ENCODE measurements at places on chromosomes 13 and 19.

DNA sequence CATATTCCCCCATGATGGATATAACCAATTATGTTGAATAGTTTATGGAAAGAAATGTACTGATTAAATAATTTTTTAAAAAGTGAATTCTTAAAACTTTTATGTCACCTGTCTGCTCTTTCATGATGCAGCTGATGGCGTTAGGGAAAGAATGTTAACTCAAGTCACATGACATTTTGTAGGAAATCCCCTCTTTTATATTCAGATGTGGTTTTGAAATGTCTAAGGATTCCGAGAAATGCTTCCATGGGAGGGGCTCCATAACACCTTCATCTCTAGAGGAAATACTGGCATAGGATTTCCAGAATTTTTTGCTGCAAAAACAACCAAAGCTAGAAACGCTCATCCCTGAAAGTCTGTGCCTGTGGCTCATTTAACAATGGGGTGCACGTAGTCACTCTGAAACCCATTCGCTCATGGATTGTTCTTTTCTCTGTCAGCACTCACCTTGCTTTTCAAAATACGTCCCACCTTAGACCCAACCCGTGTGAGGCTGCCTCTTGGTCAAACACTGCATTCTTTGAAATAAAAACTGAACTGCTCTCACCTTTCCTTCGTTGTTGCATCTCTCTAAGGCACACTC, 288.9 kb downstream of the SHISA2 start:
- no peak for DNase-seq

- no peak for DNase-seq
Measured at GRCh38 chr13:106911020-106911419, 343.1 kb upstream of the ARGLU1 start.

- peak; percentile 87 for DNase-seq
Measured at GRCh38 chr13:19845758-19846157, 17.7 kb downstream of the ZMYM5 start.

- no peak for DNase-seq
Measured at GRCh38 chr19:56372281-56372680, 21.1 kb downstream of the ZNF582 start.

DNA sequence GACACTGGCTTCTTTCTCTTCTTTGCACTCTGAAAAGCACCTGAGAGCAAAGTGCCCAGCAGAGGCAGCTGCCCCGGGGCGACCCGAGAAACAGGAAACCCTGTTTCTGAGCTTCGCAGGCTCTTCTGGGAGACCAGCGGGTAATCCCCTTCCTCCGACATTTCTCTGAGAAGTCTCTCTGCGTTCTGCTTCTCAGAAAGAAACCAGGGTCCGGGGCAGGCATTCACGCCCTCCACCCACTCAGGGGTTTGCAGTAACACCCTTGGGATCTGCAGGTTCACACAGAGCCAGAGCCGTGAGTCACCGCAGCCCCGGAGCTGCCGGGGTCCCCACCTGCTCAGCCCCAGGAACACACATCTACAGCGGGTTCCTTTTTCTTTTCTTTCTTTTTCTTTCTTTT, 86.0 kb downstream of the GADD45B start:
- no peak for DNase-seq

DNA sequence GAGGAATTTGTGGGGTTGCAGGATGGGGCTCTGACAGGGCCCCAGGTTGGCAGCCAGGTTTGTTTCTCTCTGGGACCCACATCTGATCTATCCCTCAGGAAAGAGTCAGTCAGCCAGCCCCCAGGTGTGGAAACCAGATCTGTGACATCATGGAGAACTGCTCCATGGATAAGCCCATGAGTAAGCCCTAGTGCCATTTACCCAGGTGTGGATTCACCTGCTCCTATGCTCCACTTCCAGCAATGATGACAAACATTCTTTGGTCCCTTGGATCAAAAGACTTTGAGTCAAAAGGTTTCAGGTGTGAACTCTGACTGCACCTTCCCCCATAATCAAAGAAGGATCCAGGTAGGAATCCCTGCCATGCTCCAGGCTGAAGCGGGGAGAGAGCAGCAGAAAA, 26.9 kb upstream of the IGFL4 start:
- no peak for DNase-seq

- DNase-seq: peak; percentile 31
Measured at GRCh38 chr13:84400706-84401105, 518.4 kb upstream of the SLITRK1 start.

DNA sequence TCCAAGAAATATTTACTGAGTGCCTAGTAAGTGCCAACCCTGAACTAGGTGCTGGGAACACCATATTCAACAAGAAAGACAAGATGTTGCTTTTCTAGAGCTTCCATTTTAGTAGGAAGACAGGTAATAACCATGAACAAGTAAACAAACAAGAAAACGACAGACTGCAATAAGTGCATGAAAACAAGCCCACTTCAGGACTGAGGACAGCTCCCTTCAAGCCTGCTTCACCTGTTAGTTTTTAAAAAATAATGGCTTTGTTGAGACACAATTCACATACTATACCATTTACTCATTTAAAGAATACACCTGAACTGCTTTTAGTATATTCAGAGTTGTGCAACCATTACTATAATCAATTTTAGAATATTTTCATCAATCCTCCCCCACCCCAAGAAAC, 30.4 kb downstream of the CYP4F22 start:
- DNase-seq: no peak

- DNase-seq: no peak
Measured at GRCh38 chr19:46481223-46481848, 10.0 kb upstream of the PNMA8A start.

DNA sequence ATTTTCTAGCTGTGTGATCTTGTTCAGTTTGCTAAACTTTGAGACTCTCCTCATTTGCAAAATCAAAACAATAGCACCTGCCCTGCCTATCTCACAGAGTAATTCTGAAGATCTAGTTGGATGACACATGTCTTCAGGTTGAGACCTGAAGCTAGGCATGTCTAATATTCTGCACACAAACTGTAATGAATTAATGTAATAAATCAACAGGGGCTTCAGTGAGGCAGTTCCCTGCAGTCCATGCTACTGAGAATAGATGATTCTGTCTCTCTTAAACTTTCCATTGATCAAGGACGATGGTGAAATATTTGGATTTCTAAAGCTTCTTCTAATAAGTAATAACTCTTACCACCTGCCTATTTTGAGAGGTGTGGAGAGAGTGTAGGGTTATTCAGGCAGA, 268.1 kb upstream of the TMTC4 start:
- no peak for DNase-seq

DNA sequence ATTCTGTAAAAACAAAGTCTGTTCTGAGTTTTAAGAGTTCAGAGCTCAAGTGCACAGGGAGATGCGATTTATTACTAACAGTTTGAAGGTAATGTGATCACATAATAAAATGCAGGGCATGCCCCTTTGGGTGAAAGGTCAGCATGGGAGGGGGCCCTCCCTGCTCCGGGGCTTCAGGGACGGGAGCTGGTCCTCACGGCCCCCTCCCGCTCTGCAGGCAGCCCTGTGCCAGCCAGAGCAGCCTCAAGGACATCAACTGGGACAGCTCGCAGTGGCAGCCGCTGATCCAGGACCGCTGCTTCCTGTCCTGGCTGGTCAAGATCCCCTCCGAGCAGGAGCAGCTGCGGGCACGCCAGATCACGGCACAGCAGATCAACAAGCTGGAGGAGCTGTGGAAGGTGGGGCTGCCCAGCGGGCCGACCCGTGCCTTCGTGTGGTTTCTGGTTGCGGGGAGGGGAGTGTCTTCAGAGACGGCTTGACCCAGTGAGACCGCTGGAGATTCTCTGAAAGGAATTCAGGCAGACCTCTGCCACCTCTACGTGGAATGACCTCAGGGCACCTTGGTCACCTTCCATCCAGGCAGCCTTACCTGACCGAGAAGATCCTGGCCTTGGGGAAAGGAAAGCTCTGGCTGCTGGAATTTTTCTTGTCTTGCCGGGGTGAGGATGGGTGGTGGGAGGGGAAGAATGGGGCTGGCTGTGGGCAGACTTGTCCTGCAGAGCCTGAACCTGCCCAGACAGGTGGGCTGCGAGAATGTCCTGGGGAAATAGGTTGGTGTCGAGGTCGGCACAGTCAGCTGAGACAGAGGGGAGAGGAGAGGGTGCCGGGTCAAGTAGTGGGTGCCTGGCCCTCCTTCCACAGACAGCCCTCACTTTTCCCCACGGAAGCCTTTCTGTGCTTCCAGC, 19.0 kb downstream of the UPF1 start:
- no peak for DNase-seq
